Activated CD8-positive, alpha-beta memory T cell treated with anti-CD3 and anti-CD28 coated beads, Interleukin-2, amount 50 U/mL, for 48 hours (primary cell): ENCODE measurements at places on chromosomes 5 and 9.

GRCh38 chr5:96433066-96433447 lies at the start of gene PCSK1:
PCSK1 (minus strand) TSS chr5:96433248; CDS start chr5:96433042, 206 bp downstream.
- DNase-seq: no peak

GRCh38 chr5:10797261-10797660 lies 36.2 kb upstream of the DAP start:
- DNase-seq: no peak

- no peak for DNase-seq
Measured at GRCh38 chr9:25964239-25964638, 286.0 kb upstream of the TUSC1 start.

- no peak for DNase-seq
Measured at GRCh38 chr5:137822158-137822764, 45.4 kb upstream of the MYOT start.

GRCh38 chr9:108746864-108747263 lies 108.9 kb downstream of the ACTL7B start:
- no peak for DNase-seq

- DNase-seq: no peak
Measured at GRCh38 chr9:129008986-129009583, 19.0 kb downstream of the SH3GLB2 start.

GRCh38 chr5:176747670-176748072 lies 62.7 kb upstream of the UNC5A start:
- no peak for DNase-seq

DNA sequence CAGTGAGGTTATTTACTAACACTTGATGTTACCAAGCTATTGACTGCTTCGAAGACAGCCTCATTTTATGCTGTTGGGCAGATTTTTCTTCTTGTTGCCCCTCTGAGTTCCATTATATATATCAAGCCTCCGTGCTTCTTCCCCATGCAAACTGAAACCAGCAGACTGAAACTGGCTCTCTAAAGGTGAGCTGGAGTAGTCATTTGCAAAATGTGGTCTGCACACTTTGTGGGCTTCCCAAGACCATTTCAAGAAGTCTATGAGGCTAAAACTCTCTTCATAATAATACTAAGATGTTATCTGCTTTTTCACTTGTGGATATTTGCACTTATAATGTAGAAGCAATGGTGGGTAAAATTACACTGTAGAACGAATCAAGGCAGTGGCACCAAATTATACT lies 13.9 kb downstream of the SLC36A1 start:
- no peak for DNase-seq

- DNase-seq: no peak
Measured at GRCh38 chr9:89878687-89879086, 273.9 kb downstream of the GADD45G start.

DNA sequence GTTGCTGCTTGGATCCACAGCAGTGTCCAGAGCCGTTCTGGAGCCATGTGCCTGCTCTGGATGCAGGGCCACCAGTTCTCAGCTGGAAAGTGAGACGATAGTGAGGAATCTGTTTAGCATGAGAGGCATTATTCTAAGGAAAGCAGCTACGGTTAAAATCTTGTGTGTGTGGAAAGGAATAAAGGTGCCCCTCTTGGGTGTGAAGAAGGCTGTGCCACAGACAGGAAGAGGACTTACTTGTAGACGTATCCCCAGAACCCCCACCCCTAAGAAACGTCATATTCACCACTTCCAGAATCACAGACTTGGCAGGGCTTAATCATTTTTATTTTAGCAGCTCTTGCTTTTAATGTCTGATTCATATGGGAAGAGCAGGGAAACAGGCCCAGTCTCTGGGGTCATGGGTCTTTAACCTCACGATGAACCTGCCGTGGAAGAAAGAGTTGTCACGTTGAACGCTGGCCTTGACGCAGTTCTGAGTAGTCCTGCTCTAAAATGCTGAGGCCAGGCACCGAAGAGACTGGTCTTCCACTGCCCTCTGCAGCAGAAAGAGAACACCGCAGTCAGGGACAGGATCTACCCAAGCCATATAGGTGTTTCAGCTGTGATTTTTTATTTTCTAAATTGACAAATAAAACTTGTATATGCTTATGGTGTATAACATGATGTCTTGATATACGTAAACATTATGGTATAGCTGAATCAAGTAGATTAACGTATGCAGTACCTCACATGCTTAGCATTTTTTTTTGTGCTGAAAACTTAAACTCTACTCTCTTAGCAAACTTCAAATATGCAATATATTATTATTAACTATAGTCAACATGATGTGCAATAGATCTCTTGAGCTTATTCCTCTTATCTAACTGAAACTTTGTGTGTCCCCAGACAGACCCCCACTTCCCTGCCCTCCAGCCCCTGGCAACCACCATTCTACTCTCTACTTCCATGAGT lies 38.8 kb downstream of the CARTPT start:
- DNase-seq: peak; percentile 58
